Mammary epithelial cell (primary cell): ENCODE measurements at places on chromosomes 5 and 9. TPM values are rescaled to one million over a fixed set of nuclear protein-coding genes. Genes with fewer than 3 reads are reported as not detected.

DNA sequence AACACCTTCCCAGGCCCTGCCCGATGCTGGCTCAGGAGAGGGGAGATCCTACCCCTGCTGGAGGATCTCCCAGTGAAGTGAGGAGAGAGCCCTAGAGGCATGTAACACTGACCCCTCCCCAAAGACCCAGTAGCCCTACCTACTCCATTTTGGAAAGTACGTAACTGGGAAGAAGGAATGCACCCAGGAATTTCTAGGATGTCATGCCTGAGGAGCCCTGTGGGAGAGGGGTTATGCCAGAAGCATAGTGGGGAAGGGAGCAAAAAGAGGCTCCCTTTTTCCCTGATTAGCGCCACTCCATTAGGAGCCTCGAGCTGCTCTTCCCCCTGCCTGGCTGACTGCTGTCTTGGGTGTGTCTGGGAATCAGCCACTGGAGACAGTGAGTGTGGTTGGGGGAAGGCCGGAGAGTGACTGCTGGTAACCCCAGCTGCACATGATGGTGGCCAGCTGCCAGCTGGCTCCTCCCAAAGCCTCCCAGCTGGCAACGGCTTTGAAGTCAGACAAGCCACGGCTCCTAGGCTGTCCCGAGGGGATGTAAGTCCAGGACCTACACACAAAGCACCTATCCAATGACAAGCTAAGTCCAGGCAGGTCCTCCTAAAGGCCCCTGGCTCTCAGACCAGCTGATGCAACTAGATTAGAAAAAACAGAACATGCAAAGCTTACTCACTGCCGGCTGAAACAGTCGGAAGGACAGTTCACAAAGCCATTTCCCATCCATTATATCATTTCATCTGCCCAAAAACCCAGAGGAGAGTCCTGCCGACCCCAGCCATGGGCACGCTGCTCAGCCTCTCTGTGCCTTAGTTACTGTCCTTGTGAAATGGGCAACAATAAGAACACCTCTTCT lies 136.5 kb upstream of the ABCA1 start:
- DNase-seq, result peak; percentile 97

GRCh38 chr5:165139721-165140120 lies 1634.3 kb downstream of the MAT2B start:
- no peak for DNase-seq

GRCh38 chr9:5587024-5587423 lies 41.9 kb upstream of the RIC1 start:
- peak; percentile 67 for DNase-seq

DNA sequence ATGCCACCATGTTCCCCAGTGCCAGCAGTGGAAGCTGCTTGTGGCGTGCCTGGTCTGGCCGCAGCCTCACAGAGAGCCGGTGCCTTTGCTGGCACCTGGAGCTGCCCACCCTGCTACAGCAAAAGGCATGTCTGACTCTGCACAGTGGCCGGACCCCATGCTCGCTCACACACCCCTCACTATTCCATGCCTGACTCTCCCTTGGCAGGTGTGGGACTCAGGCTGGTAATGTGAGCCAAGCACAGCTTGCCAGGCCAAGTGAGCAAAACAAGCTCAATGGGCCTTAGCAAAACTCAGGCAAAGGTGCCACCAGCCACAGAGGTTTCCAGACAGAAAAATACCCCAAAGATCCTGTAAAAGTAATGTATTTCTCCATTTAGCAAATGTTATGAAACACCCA lies 15.5 kb downstream of the GNA14 start:
- DNase-seq, result no peak

GRCh38 chr5:78953092-78953800 lies 31.9 kb downstream of the ARSB start:
- DNase-seq, result peak; percentile 75

GRCh38 chr5:144549580-144549979 lies 378.9 kb downstream of the KCTD16 start:
- no peak for DNase-seq

Gene ZNF354C
- total RNA-seq, result 6.8 TPM

Gene TSLP
- total RNA-seq, result 1.0 TPM

Gene C7
- not detected in 2 replicates for total RNA-seq

Gene PCDHGC4
- total RNA-seq, result 1.1 and 1.2 TPM in 2 replicates

Gene RASA1
- 57.9 and 58.6 TPM in 2 replicates for total RNA-seq
